ENCODE measurements at places on chromosomes 13 and 19.

GRCh38 chr19:44603201-44603945 is 10.0 kb upstream of the IGSF23 start:
- DNase-seq: no peak

GRCh38 chr13:27857282-27857681 is 62.5 kb upstream of the PDX1 start:
- DNase-seq: peak; percentile 42

DNA sequence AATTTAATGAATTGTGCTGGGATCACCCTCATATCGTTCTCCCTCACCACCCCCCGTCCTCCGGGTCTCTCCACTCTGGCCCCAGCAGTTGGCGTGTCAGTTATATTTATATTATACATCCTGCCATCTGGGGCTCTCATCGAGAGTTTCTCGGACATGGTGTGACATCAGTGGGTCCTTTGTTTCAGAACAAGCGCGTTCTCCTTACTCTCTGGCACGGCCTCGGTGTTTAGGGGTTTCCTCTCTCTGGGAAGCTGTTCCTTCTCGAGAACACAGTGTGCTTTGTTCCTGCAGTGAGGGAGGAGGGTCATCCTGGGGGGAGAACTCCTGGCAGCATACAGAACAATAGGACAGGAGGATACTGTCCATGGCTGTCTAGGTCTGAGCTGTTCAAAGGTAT is 9.8 kb upstream of the MCF2L start:
- no peak for DNase-seq

GRCh38 chr13:105340061-105340606 is 1195.3 kb downstream of the EFNB2 start:
- no peak for DNase-seq

GRCh38 chr13:27678306-27679040 is 56.8 kb downstream of the POLR1D start:
- DNase-seq: peak; percentile 22

- DNase-seq: no peak
These were observed 1158.5 kb downstream of the PCDH9 start for GRCh38 chr13:66071608-66072007.

DNA sequence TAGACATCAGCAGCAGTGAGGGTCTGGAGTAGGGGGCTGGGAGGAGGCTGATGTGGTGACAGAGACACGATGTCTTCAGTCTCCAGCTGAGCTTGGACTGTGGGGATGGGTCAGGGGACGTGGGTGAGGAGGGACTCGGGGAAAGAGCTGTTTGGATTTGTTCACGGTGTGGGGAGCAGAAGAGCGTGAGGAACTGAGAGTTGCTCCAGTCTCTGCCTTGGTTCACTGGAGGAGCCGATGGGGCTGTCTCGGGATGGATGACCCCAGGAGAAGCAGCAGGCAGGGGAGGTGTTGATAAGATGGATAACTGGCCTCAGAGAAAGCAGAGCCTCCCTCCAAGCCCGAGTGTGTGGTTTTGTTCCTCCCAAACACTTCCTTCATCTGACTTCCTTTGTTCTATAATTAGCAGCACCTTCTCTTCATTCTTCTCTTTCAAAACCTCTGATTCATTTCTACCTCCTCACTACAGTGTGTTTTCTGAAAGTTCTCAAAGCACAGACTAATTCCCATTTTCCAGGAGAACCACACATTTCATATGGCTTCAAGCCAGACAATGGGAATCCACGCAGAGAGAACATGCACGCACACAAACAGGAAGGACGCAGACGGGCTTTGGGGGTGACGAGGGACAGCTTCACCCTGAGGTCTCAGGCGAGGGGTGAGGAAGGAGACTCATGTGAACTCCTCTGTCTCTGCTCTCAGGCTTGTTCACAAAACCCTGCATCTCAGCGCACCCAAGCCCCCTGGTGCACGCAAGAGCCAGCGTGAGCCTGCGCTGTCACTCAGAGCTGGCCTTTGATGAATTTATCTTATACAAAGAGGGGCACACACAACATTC is 18.6 kb downstream of the LAIR2 start:
- no peak for DNase-seq
